Suppressor macrophage treated with lipopolysaccharide for 1 hour (primary cell): ENCODE measurements at places on chromosomes 3 and 15.
A peak's percentile ranks its signal among the peaks of the same experiment; 100 is the strongest.

- DNase-seq = no peak
These were observed 247.0 kb downstream of the IL5RA start for GRCh38 chr3:2863127-2863526.

DNA sequence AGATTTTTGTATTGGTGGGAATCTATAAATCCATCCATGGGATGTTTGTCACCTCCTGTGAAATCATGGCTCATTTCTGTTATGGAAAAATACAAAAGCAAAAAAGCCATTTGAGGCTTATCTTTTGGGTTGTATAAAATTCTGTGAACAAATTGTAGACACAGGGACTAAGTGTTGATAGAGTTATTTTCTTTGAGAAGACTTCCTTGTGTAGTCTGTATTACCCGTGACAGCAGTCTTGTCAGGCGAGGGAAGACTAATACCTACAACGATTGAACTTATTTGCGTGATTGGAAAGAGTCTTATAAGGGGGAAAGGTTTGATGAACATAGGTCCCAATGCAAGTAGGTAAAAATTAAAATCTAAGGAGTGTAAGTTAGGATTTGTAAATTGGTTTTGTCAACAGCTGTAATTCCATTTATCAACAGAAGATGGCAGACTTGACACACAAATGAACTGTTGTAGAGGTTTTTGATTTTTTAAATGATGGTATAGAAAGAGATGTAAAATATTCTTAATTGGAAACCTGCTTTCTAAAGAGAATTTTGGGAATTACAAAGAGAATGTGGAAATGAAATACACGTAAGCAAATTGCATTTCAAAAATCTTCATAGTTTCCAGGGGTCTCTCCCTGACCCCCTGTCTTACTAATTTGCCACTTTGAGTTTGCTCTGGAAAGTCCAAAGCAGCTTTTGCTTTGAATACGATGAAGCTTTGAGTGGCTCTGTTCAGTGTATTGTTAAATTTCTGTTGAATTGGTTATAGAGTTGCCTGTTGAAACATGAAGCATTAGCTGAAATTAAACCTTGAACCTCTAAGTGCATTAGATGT lies 33.2 kb downstream of the SLC25A26 start:
- peak; percentile 62 for DNase-seq

- DNase-seq = no peak
These were observed 10.3 kb upstream of the USP50 start for GRCh38 chr15:50556642-50557371.

DNA sequence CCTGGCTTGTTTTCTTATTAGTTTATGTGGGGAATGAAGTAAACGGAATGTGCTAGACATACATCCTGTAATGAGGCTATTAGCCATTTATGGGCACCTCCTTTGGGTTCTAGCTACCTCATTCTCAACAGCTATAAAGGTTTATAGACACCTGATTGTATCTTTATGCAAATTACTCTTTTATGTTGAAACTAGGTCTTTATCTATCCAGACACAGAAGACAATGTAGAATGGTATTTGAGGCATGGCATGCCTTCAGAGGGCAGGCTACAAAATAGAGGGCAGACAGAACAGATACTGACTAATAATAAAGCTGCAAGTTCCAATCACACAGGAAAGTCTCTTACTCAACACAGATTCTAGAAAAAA lies 27.1 kb downstream of the TBC1D2B start:
- DNase-seq = no peak

- DNase-seq = no peak
These were observed 9.5 kb downstream of the EBLN2 start for GRCh38 chr3:73070675-73071575.
